ENCODE measurements at places on chromosomes 12 and 14.

- H3K27me3 ChIP-seq: no peaks in the 10 kb centered on the region
- no peak overlapping the region for H3K4me3 ChIP-seq
- no peaks in the 10 kb centered on the region for H3K4me1 ChIP-seq
Measured at GRCh38 chr12:27732281-27732680, 21.6 kb downstream of the MRPS35 start.

DNA sequence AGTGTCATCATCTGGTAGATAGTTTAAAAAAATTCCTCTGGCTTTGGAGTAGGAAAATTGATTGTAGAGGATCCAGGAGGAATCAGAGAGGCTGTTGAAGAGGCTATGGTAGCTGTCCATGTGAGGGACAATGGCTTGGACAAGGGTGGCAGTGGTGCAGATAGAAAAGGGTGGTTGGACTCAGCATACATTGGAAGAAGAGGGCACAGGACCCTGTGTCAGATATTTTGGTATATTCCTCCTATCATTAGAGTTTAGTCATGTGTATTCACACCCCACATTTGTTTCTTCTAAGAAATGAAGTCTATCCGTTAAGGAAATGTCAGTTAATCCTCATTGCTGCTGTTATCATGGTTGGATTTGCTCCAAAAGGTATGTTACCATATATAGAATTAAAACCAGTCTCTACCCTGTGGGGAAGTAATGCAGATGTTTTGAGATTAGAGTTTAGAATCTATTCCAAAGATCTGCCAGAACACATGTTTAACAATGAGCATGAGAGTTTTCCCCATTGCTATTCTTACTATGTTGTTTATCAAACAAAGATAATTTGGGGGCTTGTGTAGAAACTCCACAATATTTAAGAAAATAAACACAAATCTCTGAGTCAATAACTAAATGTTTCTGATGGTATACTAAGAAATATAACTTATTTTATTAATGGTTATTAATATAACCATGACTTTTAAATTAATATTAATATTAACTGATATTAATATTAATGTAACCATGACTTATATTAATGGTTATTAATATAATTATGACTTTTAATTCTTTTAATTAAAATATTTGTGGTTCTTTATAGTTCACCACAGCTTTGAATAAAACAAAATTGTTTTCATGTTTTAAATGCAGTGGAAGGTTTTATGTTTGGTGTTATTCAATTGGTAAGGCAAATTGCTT is 80.9 kb downstream of the CRADD start:
- DNase-seq: no peak
- no peaks in the 10 kb centered on the region for H3K27me3 ChIP-seq
- no peaks in the 10 kb centered on the region for H3K36me3 ChIP-seq
- H3K4me1 ChIP-seq: no peaks in the 10 kb centered on the region
- no peak overlapping the region for H3K27ac ChIP-seq

- no peaks in the 10 kb centered on the region for H3K27me3 ChIP-seq
- no peak overlapping the region for H3K27ac ChIP-seq
Measured at GRCh38 chr12:25552681-25553080, 402 bp downstream of the LMNTD1 start.

DNA sequence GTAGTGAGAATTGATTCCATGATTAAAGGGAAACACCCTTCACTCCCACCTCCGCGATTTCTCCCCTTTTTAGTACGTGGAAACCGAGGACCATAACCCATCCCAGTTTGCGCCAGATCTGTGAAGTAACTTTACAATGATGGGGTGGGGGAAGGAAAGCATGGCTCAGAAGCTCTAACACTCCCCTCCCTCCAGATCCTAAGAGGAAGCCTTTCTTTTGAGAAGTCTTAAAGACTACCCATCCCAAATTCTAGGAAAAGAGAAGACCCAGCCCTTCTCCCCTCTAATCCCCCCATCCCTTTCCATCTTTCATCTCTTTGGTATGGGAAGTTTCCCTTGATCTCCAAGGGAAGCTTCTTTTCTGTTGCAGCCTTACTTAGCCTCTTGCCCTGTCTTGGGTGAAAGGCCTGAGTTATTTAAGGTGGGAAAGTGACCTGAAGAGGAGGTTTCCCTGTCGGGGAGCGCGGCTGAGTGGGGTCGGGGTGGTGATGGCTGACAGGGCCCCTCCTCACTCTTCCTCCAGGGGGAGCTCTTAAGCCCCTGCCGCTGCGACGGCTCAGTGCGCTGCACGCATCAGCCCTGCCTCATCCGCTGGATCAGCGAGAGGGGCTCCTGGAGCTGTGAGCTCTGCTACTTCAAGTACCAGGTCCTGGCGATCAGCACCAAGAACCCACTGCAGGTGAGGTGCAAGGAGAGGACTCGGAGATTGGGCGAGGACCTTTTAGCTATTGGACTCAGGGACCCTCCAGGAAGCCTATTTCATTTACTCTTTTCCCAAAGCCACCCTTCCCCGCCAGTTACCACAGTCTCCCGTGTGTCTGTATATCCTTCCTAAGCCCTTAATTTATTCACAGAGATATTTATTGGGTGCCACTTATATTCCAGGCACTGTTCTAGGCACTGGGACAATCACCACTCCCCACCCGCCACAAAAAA is 1.8 kb downstream of the MARCHF9 start:
- H3K4me1 ChIP-seq: peaks cover 2% of the 10 kb centered on the region
- DNase-seq: no peak
- peaks cover 7% of the 10 kb centered on the region for H3K36me3 ChIP-seq
- no peaks in the 10 kb centered on the region for H3K27me3 ChIP-seq

GRCh38 chr12:72082986-72083820 is 144.6 kb downstream of the TPH2 start:
- H3K27ac ChIP-seq: no peak overlapping the region
- H3K4me3 ChIP-seq: no peak overlapping the region
- no peaks in the 10 kb centered on the region for H3K4me1 ChIP-seq
- DNase-seq: no peak
- no peaks in the 10 kb centered on the region for H3K27me3 ChIP-seq
- no peaks in the 10 kb centered on the region for H3K36me3 ChIP-seq
